Erythroblast (primary cell): ENCODE measurements at places on chromosomes 16 and 17.

GRCh38 chr16:81737885-81738536 is 41.1 kb upstream of the PLCG2 start:
- peak; percentile 82 for DNase-seq

- no peak for DNase-seq
Observed at GRCh38 chr17:40319651-40320540, 10.9 kb downstream of the RARA start.

DNA sequence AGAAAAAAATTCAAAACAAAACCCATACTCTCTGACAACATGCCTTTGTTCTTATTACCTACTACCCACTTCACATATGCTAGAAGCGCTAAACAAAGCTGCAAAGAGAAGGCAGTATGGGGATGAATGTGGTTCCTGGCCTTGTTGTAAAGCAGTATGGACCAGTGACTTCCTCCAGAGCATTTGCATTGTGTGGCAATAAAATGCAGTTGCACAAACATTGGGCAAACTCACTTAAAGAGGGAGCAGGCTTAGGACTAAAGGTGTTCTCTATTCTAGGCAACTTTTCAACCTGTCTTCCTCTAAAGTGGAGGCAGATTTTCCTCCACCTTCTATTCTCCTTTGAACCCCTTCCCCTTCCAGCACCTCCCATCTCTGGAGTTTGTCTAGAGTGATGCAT is 17.1 kb downstream of the TMIGD1 start:
- no peak for DNase-seq

DNA sequence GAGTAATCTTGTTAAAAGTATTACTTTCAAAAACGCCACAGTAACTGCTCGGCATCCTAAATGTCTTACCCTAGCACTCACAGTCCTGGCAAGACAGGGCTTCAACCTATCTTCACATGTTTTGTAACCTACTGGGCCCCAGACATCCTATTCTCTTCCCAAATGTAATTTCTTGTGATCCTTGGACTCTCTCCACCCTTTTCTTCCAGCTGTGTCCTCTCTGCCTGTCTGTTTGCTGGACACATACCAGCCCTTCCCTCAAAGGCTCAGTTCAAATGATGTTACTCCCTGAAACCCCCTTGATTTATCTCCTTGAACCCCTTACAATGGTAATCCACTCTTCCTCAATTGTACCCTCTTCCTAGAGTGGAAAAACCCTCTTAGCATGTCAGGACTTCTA is 60.1 kb upstream of the CNEP1R1 start:
- no peak for DNase-seq

DNA sequence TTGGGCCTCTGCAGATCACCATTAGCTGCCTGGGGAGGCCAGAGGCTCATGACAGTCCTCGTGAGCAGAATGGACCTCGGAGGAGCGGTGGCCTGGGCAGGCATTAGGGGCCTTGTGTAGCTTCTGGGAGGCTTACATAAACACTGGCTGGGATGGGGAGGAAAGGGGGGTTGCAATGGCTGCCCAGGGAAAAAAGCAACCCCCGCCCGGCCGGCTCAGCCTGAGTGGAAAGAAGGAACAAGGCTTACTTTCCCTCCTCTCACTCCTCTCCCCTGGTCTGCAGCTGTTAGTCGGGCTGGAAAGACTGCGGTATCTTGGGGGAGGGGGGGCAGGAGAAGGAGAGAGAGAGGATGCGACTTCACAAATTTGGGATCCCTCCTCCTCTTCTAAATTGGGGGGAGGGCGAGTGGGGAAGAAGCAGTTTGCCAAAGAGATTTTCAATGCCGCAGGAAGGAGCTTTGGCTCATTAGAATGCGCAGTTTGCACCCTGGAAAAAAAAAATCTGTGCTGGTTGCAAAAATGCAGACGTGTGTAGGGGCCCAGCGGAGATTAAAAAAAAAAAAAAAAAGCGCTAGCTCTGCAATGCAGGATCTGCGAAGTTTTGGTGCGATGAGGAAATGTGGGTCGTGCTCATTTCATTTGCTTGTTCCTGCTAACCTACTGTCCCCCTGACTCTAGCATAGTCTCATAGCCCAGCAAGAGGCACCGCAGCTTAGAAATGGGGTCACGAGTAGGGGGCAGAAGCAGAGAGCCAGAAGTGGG is 6.6 kb upstream of the NR1D1 start:
- DNase-seq = no peak

- DNase-seq = no peak
Observed at GRCh38 chr17:55587608-55588139, 76.4 kb upstream of the SMIM36 start.

GRCh38 chr16:56825826-56826225 is 39.2 kb upstream of the SLC12A3 start:
- no peak for DNase-seq

DNA sequence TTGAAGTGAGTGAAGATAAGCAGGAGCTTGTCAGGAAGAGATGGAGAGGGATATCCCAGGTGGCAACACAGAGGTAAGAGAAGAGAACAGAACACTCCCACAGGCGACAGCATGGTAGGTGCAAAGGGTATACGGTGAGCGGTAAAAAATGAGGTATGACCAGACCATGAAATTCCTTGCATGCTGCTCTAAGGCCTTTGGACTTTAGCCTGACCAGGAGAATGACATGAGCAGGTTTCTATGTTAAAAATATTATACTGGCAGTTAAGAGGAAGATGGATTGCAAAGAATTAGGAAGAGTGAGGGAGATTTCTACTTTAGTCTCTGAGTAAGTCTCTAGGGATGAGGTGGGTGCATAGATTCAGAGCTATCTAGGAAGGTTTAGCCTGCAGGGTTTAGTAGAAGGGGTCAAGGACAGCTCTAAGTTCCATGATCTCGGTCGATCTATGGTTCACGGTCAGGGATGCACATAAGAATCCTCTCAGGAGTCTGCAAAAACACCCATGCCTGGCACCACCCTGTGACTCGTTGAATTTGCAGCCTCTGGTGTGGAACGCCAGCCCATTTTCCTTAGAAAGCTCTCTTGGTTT is 65.7 kb downstream of the HLF start:
- no peak for DNase-seq

DNA sequence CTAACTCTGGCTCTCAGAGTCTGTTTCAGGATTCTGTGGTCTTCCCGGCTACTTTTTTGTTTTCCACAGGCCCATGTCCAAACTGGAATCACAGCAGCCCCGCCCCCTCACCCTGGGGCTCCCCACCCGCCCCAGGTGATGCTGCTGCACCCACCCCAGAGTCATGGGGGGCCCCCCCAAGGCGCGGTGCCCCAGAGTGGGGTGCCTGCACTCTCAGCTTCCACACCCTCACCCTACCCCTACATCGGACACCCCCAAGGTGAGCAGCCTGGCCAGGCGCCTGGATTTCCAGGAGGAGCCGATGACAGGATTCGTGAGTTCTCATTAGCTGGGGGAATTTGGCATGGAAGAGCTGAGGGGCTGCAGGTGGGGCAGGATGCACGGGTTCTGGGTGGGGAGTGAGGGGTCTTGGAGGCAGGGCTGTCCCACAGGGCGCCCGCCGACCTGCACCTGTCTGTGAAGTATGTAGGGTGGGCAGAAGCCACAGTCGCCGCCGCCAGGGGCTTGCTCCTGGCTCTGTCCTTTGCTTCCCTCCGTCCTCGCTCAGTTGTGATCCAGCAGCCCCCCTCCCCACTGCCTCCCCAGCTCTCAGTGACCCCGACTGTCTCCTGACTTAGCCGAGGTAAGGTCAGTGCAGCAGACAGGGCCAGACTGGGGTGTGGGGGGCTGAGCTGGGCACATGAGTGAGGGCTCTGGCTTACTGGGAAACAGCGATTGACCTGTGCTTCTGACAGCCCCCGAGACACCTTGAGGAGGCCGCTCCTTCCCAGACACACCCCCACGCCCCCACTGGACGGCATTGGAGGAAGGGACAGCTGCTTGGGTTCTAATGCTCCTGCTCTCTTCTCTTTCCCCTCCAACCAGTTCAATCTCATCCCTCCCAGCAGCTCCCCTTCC is 10.0 kb downstream of the TUFM start:
- no peak for DNase-seq

GRCh38 chr17:61411261-61412142 is 11.9 kb downstream of the TBX2 start:
- DNase-seq = no peak

- no peak for DNase-seq
Observed at GRCh38 chr17:944266-944826, 35.2 kb downstream of the NXN start.

- DNase-seq = no peak
Observed at GRCh38 chr16:23298290-23298915, 3.7 kb upstream of the SCNN1B start.

DNA sequence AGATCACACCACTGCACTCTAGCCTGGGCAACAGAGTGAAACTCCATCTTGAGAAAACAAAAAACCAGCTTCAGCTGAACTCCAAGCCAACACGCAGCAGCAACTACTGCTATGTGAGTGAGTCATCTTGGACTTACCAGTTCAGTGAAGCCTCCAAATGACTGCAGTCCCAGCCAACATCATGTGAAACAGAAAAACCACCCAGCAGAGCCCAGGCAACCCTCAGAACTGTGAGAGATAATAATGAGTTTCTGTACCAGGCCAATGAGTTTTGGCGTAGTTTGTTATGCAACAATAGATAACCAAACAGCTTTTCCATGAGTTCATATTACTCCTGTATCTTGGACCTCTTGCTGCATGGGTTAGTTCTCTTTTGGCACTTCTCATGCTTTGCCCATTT is 23.3 kb downstream of the PHF12 start:
- DNase-seq = no peak

DNA sequence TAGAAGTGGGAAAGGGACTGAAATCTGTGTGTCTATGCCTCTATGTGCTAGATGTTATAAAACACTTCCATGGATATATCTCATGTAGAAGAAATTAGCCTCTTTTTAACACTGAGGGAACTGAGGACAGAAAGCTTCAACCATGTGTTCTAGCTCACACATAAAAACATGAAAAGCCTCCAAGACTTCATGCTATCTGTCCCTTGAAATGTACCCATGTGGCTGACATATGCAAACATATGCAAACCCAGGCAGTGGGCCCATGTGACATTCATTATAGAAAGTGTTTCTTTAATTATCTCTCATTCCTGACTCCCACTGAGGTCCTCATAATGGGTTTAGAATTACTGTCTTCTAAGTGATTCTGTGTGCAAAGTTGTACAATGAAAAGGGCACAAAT is 134.7 kb upstream of the MAF start:
- DNase-seq = no peak

GRCh38 chr17:5598457-5598856 is 14.1 kb upstream of the NLRP1 start:
- no peak for DNase-seq

DNA sequence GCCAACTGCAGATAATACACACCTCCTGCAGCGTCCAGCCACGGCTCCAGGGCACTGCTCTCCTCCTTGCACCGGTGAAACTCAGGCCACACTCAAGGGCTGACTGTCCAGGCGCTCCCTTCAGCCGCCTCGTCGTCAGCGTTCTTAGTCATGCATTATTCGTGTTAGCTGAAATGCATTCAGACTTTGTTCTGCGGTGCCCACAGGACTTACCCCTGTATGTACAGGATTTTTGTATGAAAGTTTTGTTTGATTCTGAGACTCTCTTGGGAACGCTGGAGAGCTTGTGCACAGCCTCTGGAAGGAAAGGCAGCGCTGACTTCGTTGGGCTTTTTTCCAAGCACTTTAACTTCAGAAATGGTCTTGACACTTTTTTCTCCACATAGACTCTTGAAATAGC is 22.1 kb downstream of the CIBAR2 start:
- DNase-seq = no peak

- no peak for DNase-seq
Observed at GRCh38 chr17:35257208-35257659, 14.4 kb downstream of the SLFN5 start.

- DNase-seq = peak; percentile 94
Observed at GRCh38 chr16:66899945-66900710, 18.6 kb downstream of the CDH16 start.

GRCh38 chr16:30434852-30435251 is 5.0 kb upstream of the DCTPP1 start:
- DNase-seq = no peak

DNA sequence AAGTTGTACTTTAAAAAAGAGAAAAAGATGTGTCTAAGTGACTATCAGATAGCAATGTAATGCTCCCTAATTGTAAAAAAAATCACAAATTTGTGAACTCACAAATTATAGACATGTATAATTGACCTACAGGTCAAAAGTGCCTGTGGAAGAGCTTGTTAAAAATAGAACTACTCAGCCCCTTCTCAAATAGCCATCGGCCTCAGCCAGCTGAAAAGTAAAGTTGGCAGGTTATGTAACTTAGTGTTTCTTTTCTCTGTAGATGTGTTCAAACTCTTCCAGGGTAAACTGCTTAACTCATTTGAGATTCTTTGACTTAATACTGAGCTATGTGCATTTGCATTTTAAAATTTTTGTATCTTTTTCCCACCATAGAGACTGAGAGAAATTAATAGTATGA is 13.3 kb downstream of the AKTIP start:
- DNase-seq = no peak

GRCh38 chr16:1923299-1924034 is 5.3 kb upstream of the HS3ST6 start:
- DNase-seq = no peak

GRCh38 chr16:4314532-4315185 is 1.2 kb upstream of the GLIS2 start:
- peak; percentile 39 for DNase-seq

DNA sequence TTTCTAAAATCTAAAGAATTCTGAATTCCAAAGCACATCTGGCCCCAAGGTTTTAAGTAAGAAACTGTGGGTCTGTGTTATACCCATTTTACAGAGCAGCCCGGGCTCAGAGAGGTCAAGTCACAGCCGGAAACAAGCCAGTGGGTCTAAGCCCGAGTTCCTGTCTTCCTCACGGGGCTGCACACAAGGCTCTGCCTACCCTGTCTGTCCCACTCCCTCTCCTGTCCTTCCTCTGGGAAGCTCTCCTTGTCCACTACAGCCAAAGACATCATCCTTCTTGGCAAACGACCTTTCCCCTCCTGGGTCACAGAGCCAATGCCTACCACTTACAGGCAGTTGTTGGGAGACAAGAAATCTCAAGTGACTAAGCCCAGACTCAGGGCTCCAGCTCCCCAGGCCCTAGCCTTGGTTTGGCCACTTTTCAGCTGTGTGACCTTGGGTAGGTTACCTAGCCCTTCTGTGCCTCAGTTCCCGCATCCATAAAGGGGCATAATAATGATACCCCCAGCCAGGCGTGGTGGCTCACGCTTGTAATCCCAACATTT is 55.6 kb upstream of the MAP3K14 start:
- DNase-seq = no peak

- DNase-seq = no peak
Observed at GRCh38 chr17:43467981-43468581, 15.7 kb upstream of the DHX8 start.
